CD4-positive, alpha-beta memory T cell (primary cell): ENCODE measurements at places on chromosomes 16 and 17.
A peak's percentile ranks its signal among the peaks of the same experiment; 100 is the strongest.

GRCh38 chr16:46828943-46829342 lies 2.0 kb downstream of the C16orf87 start:
- no peak overlapping the region for H3K27ac ChIP-seq
- H3K27me3 ChIP-seq: no peaks in the 10 kb centered on the region
- H3K36me3 ChIP-seq: no peaks in the 10 kb centered on the region
- DNase-seq: no peak
- H3K4me1 ChIP-seq: peaks cover 47% of the 10 kb centered on the region

DNA sequence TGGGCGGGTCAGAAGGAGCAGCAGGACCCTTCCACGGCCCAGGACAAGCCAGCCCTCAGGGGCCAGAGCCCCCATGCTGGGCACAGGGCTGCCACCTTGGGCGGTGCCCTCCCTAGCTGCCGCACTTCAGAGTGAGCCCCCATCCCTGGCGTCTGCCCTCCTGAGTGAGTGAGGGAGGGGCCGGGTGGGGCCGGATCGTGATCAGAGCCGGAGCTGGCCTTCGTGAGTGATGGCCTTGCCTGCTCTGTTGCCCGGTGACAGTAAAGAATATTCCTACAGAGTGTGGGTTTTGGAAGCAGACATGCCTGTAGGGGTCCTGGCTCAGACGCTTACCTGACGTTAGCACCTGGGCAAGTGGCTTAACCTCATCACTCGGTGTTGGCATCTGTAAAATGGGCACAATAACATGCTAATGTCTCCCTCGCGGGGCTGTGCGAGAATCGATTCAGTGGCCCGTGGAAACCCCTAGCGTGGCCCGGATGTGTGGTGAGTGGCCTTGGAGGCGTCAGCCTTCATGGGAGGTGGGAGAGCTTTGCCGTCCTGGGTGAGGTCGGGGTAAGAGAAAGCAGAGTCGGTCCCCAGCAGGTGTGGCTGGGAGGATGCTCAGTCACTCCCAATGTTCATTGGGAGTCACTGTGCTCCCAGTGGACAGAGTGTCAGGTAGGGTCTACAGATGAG lies 26.1 kb downstream of the JPH3 start:
- H3K36me3 ChIP-seq: no peaks in the 10 kb centered on the region
- no peaks in the 10 kb centered on the region for H3K27me3 ChIP-seq
- H3K27ac ChIP-seq: no peak overlapping the region
- DNase-seq: no peak
- no peaks in the 10 kb centered on the region for H3K4me1 ChIP-seq
- no peak overlapping the region for H3K4me3 ChIP-seq

DNA sequence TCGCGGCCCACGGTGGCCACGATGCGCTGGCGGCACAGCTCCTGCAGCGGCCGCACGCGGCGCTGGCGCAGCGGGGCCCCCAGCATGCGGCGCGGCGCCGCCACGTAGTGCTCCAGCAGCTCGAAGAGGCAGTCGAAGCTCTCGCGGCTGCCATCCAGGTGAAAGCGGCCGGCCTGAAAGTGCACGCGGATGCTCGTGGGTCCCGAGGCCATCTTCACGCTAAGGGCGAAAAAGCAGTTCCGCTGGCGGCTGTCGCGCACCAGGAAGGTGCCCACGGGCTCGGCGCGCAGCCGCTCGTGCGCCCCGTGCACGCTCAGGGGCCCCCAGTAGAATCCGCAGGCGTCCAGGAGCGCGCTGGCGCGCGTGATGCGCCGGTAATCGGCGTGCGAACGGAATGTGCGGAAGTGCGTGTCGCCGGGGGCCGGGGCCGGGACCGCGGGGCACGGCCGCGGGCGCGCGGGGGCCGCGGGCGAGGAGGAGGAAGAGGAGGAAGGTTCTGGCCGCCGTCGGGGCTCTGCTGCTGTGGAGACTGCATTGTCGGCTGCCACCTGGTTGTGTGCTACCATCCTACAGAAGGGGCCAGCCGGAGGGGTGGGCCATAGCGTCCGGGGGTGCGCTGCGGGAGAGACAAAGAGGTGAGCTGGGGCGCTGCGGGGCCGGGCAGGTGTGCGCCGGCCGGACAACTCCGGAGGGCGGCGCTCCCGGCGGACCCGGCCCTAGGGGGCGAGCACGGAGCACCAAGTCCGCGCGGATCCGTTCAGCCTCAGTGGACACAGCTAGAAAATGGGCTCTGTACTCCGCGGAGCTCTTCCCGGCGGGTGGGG lies 879 bp downstream of the SOCS1 start:
- peak overlapping the region; percentile 73 for H3K4me3 ChIP-seq
- peaks cover 6% of the 10 kb centered on the region for H3K36me3 ChIP-seq
- DNase-seq: peak; percentile 82
- H3K4me1 ChIP-seq: peaks cover 60% of the 10 kb centered on the region
- H3K27ac ChIP-seq: peak overlapping the region; percentile 83

DNA sequence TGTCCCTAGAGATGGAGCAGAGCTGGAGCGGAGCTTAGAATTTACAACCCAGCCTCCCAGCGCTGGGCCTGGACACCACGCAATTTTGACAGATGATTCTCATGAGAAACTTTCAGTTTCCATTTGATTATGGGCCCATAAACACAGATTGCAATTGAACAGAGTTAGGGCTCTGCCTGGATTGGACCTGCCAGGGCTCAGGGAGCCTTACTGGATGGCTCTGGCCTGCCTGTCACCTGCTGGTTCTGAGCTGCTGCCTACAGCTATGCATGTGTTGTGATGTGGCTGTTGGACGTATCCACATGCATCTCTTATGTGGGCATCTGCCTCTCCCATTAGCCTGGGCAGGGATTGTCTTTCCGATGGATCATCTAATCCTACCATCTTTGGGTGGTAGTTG lies 73.4 kb upstream of the SDK2 start:
- H3K36me3 ChIP-seq: no peaks in the 10 kb centered on the region
- H3K4me1 ChIP-seq: peaks cover 25% of the 10 kb centered on the region
- no peak overlapping the region for H3K4me3 ChIP-seq
- no peaks in the 10 kb centered on the region for H3K27me3 ChIP-seq
- no peak for DNase-seq
